ENCODE measurements at places on chromosomes 7 and 10.

DNA sequence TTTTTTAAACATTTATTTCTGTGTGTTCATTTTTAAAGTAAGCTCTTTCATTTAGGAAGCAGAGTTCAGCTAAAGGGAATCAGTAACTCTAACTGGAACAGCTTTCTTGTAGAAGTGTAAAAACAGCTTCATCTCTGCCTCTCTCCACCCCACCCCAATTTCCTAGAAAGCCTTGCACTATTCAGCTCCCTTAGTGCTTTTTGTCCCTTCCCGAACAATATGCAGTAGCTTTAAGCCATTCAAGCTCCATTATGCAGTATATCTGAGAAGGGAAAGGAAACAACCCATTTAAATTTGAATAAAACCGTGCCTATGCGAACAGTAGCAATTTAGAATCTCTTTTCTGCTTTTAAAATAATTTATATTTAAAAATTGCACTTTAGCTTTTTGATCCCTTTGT lies 134.5 kb downstream of the TRIL start:
- no peak for DNase-seq

DNA sequence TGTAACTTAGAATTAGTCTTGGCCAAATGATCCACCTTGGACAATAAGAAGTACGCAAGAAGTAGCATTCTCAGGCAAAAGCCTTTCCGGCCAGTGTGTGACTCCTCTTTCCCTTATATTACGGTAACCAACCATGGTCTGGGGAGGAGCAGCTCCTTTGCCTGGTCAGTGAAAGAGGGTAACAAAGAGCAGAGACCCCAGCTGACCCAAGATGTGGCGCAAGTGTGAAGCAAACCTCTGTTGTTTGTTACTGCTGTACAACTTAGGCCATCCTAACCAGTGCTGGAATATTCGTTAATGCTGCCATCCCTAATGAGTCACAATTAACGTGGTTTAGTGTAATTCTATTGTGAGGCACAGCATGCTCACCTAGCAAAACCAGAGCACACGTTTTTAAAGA lies 44.0 kb downstream of the HIPK2 start:
- DNase-seq: no peak

GRCh38 chr10:59971915-59972314 lies 65.6 kb upstream of the CCDC6 start:
- DNase-seq: no peak

DNA sequence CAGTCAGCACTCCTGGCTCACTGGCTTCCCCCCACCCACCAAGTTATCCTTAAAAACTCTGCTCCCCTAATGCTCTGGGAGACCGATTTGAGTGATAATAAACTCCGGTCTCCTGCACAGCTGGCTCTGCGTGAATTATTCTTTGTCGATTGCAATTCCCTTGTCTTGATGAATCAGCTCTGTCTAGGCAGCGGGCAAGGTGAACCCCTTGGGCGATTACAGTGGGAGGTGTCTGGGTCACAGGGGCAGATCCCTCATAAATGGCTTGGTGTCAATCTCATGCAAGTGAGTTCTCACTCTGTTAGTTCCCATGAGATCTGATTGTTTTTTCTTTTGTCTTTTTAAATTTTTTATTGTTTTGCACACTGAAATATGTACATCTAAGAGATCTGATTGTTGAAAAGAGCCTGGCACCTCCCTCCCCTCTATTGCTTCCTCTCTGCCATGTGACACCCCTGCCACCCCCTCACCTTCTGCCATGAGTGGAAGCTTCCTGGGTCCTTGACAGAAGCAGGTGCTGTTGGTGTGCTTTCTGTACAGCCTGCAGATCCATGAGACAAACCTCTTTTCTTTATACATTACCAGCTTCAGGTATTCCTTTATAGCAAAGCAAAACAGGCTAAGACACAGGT lies 20.5 kb downstream of the OTUD1 start:
- no peak for DNase-seq

GRCh38 chr10:69383558-69383957 lies 33.2 kb downstream of the TACR2 start:
- DNase-seq: no peak

DNA sequence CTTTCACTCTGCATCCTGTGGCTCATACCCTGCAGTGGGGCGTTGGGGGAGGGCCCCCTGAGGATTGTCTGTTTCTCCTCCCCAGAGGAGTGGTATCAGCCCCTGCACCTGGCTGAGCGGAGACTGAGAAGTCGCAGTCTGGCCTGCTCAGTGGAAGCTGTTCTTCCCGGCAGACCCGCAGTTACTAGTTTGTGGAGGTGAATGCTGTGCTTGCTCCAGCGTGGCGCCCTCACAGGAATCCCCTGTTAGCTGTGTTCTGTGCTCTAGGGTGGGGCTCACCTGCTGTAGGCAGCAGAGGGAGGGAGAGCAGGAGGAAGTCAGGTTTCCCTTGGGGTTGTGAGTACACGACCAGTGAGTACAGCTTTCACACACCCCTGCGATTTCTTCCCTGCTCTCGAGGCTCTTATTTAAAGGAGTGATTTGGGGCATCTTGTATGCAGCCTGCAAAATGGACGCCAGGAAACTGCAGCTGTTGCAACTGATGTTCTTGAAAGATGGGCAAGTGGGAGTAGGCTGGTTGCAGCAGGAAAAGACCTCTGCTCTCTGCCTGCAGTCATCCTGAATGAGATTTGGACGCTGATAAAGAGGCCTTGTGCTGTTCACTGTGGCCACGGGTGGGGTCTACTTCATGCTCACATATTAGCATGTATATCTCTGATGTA lies 66.4 kb downstream of the HK1 start:
- peak; percentile 17 for DNase-seq

DNA sequence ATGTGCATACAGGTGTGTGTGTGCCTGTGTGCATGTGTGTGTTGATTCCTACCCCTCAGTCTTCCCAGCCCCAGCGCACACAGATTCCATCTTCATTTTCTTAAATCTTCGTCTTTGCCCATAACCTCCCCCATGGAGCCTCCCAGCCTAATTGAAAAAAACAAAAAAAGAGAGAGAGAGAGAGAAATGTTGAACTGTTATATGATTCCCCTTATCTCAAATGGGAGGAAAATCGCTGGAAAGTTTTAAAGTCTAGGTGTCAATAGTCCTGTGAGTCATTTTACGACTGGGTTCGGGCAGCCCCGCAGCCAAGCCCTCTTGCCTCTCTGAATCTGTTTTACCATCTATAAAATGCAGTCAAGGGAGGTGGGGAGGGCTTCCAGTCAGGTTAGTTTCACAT lies 60.9 kb downstream of the SPOCK2 start:
- DNase-seq: no peak

- DNase-seq: no peak
Measured at GRCh38 chr10:42975558-42976340, 101.1 kb upstream of the RET start.

- no peak for DNase-seq
Measured at GRCh38 chr10:110857265-110858171, 14.2 kb upstream of the PDCD4 start.

DNA sequence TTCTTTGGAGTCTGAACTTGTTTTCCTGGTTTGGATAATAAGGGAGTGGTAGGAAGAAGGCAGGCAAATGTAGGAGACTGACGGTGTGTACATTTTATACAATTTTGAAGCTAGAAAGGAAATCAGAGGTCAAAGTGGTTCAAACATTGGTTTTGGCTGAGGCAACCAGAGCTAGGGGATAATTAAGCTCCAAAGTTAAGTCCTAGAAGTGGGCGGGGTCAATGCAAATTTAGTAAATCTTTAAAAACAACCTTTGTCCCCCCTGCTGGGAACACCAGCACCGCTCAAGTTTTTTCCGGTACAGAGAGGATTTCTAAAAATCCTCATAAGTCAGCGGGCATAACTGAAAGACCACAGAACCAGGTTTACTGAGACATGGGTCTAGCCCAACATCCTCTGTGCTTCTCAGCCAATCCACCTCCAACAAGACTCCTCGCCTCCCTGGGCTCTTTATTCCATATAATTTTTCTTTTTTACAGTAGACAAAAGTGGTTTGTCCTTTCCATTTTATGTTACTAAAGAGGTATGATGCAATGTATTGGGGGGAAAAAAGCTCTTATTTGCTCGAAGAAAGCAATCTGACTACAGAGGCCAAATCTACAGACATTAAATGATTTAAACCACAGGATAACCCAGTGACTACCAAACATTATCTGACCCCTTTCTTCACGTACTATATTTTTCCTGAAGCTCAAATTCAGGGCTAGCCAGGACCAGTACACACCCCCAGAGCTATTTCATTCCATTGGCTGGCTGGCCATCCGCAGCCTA lies 1.6 kb downstream of the GLUD1 start:
- DNase-seq: peak; percentile 13

- DNase-seq: peak; percentile 20
Measured at GRCh38 chr7:24728503-24729364, 28.5 kb downstream of the GSDME start.

GRCh38 chr10:48199580-48200377 lies 74.7 kb downstream of the FRMPD2 start:
- DNase-seq: no peak

DNA sequence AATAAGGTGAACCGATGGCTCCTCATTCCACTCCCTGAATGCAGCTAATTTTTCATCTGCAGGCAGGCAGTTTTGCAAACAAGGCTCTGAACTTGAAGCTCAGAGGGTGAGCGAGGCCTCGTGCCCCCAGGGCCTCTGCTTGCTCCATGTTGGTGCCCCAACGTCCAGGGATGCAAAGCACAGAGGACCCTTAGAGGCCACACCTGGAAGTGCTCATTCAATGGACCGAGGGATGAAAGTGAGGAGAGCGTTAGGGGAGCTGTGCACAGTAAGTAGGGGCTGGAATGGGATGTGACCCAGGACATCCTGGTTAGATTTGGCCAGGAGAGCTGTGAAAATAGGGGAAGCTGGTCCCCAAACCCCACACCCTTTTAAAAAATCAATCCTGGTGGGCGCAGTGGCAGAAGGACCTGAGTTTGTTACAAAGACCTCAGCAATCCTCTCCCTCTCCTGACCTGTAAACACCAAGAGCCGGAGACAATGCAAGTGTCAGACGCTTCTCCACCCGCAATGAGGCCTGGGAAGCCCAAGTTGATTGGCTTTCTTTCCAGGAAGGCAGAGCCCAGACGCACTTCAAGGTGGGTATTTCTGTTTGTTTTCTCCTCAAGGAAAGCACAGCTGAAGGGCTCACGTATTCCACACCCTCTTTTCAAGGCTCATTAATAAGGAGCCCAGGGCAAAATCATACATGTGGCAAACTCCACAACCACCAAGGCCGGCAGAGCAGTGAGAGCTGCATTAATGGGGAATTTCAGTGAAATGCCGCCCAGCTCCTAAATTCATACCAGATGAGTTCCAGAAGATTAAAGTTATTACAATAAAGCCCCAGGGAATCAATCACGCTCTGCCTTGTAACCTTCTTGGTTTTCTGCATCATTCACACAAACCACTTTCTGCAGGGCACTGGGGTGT lies 14.1 kb upstream of the CXCL12 start:
- DNase-seq: no peak

- no peak for DNase-seq
Measured at GRCh38 chr7:7505915-7506314, 29.8 kb downstream of the COL28A1 start.

DNA sequence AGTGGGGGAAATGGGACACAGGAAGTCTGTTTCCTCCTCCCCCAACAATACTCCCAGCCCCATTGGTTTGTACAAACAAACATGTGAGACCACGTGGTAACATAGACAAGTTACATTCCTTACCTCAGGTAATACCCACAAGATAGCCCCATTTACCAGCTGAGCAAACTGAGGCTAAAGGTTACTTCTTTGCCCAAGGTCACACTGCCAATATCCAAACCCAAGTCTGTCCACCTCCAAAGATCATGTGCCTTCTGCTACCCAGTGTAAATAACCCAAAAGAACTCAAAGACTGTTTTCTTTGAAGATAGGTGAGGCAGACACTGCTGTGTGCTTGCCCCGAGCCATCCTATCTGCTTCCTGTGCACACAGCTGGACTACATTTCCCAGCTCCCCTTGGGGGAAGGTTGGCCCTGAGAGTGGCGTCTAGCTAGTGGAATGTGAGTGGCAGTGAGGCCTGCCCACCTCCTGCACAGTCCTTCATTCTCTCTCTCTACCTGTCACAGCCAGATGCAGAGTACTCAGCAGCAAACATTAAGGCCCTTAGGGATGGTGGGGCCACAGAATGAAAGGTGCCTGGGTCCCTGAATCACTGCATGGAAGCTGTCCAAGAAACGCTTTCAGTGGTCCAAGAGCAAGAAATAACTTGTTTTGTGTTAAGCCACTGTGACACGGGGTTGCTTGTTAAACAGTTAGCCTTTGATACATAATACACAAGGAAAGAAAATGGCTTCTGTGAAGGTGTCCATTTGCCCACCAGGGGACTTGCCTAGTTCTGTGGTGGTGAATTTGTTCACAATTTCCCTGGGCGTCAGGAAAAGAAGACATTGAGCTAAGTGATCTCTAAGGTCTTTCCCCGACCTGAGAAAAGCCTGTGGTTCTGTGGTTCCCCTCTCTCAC lies 257.7 kb upstream of the NFE2L3 start:
- peak; percentile 18 for DNase-seq

DNA sequence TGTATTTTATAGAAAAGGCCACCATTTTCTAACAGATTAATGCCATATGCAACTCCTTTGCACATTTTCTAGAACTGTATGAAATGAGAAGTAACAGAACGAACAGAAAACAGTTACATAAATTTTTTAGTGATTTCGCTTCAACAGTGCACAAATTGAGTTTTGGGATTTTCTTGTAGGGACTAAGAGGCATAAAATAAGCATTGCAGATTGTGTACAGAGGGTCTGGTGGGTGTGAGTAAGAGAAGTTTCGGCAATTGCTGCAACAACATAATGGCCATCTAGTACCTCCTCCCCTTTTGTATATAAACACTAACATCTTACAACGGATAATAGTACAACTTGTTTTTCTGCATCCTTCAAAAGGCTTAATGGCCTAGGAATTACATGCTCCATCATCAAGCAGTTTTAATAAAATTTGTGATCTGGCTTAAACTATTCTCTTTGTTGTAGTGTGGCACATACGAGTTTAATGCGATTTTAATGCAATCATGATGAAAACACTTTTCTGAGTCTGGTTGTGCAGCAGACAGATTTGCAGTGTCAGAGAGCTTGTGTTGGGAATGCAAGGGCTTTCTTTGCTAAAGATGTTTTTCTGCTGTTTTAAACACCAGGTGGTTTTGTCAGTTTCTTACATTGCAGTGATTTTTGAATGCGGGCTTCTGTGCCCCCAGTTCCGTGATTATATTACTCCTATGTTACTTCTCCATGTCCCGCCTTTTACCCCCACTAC lies 2.9 kb downstream of the GLCCI1 start:
- no peak for DNase-seq

- DNase-seq: no peak
Measured at GRCh38 chr10:62636825-62637248, 167.7 kb upstream of the ADO start.

DNA sequence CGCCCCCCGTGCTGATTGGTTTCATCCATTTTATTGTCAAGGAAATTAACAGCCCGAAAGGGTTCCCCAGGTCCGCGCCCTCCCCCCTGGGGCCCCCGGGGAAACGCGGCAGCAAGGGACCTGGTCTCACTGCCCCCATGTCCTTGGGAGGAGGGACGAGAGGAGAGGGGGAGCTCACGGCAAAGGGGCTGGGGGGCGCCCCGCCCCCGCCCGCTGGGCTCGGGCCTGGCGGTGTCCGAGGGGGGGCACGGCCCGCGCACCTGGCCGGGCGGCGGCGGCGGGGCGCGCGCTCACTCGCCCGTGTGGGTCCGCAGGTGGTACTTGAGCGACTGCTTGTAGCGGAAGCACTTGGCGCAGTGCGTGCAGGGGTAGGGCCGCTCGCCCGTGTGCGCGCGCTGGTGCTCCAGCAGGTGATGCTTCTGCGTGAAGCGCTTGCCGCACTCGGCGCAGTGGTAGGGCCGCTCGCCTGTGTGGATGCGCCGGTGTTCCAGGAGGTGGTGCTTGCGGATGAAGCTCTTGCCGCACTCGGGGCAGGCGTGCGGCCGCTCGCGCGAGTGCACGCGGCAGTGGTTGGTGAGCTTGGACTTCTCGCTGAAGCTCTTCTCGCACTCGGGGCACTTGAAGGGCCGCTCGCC lies 29.3 kb downstream of the ZNF777 start:
- no peak for DNase-seq

GRCh38 chr7:64908358-64908757 lies 5.3 kb downstream of the ZNF273 start:
- DNase-seq: no peak
